ENCODE measurements at places on chromosomes 5 and 9.

DNA sequence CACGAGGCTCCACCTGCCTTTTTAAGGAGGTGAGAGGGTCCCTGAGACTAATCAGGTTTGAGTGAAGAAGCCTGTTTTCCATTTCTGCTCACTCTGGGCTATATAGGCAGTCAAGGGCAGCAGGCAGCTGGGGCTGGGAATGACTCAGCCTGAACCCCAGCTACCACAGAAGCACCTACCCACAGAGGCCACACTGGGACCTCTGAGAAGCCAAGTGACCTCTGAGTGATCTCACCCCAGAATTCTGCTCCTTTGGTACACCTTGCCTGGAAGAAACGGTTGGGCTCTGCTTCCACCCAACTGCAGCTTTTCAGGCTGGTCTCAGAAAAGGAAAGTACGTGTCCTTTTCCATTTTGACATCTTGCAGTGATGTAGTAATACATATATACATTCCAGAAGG lies 6.8 kb downstream of the FAM219A start:
- no peak for DNase-seq

DNA sequence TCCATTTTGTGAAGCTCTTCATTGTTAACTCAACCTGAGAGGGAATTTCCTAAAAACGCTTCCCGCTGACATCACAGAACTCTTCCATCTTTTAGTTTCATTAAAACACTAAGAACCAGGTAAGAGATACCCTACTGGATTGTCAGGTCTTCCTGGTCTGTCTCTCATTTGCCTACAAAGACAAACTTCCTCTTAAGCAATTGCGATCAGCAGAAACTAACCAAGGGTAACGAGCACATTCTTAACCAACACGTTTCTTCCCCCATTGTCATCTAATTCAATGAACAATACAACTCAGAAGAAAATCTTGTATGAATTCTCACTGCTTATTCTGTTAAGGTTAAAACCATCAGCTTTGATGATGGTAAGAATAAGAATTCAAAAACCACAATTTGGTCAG lies 6.6 kb downstream of the FBXW11 start:
- no peak for DNase-seq

- no peak for DNase-seq
Measured at GRCh38 chr9:14348373-14349145, 34.6 kb upstream of the NFIB start.

DNA sequence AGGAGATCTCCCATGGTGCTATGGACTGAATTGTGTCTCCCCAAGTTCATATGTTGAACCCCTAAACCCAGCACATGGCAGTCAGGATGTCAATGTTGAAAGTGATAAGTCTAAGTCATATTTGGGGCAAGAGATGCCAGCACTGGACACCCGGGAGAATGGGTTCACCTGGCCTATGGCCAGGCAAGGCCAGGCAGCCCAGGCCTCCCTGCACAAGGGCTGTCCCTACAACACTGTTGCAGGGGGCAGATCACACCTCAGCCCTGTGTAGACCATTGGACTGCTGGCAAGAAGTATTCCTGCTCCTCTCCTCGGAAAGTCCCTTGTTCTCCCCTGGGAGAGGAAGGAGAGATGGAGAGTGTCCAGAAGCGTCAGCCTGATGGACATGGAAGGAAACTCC lies 240.5 kb downstream of the GADD45G start:
- DNase-seq: no peak

- DNase-seq: no peak
Measured at GRCh38 chr5:962801-963200, 45.8 kb upstream of the NKD2 start.

DNA sequence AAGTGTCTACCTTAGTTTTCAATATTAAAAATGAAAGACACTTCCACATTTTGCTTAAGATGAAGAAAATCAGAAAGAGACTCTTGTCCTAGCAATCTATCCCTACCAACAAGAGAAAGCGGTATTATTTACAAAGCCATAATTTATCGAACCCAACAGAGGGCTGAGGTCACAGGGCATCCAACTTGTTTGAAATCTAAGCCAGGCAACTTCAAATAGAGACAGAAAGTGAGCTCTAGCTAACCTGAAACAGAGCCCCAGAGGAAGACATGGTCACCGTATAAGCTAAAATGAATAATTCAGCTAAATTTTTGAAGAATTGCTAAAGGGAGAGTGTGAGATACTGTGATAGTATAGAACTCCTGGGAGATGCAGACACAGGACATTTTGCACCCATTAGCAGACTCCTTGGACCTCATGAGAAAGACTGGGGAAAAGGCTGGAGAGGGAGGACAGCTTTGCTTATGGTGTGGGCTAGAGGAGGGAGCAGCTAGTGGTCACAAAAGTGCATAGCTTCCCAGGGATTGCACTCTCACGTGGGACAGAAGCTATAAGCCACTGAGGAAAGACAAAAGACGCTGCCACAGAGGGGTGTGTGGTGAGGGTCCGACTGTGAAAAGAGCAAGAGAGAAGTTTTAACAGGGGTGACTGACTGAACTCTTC lies 624.2 kb upstream of the GRIN3A start:
- no peak for DNase-seq

DNA sequence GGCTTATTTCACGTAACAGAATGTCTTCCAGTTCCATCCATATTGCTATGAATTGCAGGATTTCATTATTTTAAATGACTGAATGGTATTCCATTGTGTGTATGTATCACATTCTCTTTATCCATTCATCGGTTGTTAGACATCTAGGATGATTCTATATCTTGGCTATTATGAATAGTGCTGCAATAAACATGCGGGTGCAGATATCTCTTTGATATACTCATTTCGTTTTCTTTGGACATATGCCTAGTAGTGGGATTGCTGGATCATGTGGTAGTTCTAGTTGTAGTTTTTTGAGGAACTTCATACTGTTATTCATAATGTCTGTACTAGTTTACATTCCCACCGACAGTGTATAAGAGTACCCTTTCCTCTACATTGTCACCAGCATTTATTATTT lies 460.5 kb downstream of the MAN2A1 start:
- DNase-seq: no peak

DNA sequence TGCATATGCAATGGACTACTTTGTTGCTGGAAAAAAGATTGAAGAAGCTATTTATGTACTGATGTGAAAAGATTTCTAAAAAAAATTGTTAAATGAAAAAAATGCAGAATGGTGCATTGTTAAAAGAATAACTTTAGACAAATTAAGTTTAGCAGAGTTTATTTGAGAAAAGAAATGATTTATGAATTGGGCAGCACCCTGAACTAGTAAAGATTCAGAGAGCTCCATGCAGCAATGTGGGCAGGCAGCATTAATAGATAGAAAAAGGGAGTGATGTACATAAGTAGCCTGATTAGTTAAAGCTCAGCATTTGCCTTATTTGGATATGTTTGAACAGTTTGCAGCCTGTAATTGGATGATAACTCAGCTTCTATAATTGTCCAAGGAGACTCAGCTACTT lies 677.9 kb upstream of the SEMA6A start:
- no peak for DNase-seq

GRCh38 chr5:67878933-67879332 lies 336.6 kb upstream of the PIK3R1 start:
- DNase-seq: no peak

GRCh38 chr9:5442400-5443011 lies 4.8 kb upstream of the PLGRKT start:
- DNase-seq: no peak

DNA sequence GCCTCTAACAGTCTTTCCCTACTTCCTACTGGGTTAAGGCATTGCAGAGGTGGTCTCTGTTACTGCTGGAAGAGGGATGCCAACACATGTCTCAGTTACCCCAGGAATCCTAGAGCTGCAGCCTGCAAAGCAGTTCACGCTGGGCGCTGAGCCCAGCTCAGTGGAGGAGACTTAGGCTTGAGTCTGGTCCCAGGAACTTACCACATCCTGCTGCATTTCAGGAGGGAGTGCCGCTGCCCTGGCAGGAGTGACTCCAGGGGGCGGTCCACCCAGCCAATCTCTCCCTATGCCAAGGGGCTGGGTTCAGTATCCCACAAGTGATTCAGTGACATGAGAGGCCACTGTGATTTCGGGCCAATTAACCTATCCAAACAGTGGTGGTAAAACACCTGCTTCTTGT lies 7.6 kb downstream of the TTC16 start:
- no peak for DNase-seq

GRCh38 chr5:150491876-150492275 lies 16.1 kb upstream of the NDST1 start:
- DNase-seq: no peak

DNA sequence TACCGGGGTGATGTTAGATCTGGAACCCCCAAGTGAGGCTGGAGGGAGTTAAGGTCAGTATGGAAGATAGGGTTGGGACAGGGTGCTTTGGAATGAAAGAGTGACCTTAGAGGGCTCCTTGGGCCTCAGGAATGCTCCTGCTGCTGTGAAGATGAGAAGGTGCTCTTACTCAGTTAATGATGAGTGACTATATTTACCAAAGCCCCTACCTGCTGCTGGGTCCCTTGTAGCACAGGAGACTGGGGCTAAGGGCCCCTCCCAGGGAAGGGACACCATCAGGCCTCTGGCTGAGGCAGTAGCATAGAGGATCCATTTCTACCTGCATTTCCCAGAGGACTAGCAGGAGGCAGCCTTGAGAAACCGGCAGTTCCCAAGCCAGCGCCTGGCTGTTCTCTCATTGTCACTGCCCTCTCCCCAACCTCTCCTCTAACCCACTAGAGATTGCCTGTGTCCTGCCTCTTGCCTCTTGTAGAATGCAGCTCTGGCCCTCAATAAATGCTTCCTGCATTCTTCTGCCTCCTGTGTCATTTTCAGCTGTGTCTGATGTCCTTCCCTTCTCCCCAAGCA lies 2.3 kb upstream of the MYOZ3 start:
- DNase-seq: no peak

- no peak for DNase-seq
Measured at GRCh38 chr5:55021410-55021809, 2.6 kb upstream of the GZMK start.

DNA sequence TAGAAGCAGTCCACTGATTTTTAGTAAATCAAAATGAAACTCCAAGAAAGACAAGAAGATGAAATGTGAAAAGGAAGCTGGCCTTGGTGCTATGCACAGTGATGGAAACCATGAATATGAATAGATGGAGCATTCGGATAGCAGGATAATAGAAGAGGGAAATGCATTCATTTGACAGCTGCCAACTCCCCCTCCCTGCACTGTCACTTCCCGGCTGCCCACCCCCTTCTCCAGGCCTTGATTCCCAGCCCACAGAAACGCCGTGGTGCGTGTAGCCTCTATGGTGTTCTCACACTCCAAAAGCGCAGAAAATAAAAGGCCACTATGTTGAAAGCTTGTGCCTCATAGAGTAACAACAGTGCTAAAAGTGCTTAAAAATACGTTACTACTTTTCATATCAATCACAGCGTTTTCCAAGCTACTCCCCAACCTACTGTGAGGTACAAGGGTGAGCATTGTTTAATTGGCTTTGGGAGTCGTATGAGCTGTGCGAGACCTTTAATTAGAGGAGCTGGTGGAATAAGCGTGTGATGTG lies 26.1 kb upstream of the IFNK start:
- peak; percentile 53 for DNase-seq

GRCh38 chr5:132254321-132254977 lies 3.0 kb upstream of the PDLIM4 start:
- DNase-seq: peak; percentile 63

- DNase-seq: no peak
Measured at GRCh38 chr5:32151198-32151597, 22.9 kb downstream of the GOLPH3 start.

- no peak for DNase-seq
Measured at GRCh38 chr5:83151821-83152220, 74.5 kb downstream of the XRCC4 start.

GRCh38 chr5:16600397-16600796 lies 16.4 kb downstream of the RETREG1 start:
- DNase-seq: peak; percentile 85

DNA sequence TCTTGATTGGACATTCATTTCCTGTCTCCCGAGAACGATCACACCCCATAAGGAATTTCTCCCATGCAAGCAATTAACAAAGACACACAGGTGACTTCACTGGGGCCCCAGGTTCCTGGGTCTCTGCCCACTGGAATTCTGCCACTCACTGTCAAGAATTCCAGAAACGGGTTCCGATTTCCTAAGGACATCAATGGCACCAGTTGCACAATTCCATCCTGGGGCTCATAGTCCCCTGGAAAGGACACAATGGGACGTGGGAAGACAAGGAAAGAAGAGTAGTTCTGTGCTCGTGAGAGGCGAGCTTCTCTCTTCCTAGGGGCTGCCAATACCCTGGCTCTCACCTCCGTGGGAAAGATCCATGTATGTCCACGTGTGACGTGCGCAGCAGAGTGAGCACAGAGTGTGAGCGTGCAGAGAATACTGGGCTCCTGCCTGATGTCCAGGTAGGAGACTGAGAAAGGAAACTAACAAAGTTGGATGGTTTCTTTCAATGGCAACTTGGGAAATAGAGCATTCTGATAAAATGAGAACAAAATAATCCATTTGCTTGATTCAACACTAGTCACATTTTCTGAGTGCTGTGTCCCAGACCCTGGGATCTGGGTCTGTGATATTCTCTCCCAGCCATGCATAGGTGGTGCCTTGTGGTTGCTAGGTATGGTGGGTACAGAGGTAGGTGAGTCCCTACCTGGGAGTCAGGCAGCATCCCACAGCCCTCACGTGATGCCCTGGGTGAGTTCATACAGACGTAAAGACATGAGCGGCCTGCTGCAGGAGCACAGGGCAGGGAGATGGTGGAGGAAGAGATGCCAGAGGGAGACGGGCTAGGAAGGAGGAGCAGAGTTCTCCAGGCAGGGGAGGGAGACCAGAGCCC lies 159.8 kb downstream of the COL23A1 start:
- DNase-seq: no peak

DNA sequence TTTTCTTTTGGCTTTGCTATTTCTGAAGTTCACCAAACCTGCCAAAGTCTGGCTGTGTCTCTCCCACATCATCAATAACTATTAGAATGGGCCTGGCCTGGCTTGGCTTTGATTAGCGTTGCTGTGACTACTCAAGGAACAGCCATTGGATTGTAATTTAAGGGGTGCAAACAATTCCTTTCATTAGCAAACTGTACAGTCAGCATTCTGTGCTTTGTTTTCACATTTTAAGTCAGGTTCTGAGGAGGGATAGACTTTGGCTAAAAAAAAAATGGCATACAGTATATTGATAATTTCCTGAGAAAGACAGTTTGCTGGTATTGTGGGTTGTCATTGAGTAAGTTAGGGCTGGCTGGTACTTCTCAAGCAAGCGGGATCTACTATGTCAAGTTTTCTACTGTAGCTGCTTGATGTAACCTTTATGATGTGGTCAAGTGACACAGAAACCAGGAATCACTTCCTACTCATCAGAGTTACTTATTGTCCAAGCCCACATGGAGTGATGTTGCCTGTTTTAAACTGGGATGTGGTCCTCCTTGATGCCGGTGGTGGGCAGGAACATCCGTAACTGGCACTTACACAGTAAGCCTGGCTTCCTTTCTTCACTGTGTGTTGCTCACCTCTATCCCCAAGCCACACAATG lies 161.4 kb downstream of the CD180 start:
- DNase-seq: no peak

GRCh38 chr9:119675951-119676350 lies 306.7 kb upstream of the BRINP1 start:
- no peak for DNase-seq

GRCh38 chr5:175681045-175681967 lies 23.4 kb downstream of the HRH2 start:
- DNase-seq: no peak

Measured in posterior cingulate gyrus (tissue), 11 donors.